ENCODE measurements at places on chromosomes 2 and 18.
A peak's percentile ranks its signal among the peaks of the same experiment; 100 is the strongest.

GRCh38 chr2:51107841-51108240 is 75.9 kb upstream of the NRXN1 start:
- DNase-seq = no peak

- peak; percentile 64 for DNase-seq
Measured at GRCh38 chr2:73020657-73021370, 50.7 kb downstream of the SFXN5 start.

DNA sequence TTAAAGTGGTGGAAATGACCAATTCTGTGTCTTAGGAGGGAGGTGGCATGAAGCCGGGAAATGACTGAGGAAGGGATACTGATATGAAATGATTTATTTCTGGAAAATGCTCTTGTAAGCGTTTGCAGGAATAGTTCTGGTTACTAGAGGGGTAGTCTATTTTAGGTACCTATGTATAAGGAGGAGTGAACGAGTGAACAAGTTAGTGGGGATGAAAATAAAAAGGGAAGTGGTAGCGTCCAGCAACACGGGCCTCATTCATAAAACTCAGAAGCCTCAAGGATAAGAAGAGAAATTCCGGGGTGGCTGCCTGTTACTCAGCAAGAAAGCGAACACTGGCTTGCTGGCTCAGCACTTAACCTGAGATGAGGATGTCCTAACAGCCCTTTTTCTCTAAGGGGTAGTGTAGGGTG is 303.3 kb downstream of the NCKAP5 start:
- no peak for DNase-seq

DNA sequence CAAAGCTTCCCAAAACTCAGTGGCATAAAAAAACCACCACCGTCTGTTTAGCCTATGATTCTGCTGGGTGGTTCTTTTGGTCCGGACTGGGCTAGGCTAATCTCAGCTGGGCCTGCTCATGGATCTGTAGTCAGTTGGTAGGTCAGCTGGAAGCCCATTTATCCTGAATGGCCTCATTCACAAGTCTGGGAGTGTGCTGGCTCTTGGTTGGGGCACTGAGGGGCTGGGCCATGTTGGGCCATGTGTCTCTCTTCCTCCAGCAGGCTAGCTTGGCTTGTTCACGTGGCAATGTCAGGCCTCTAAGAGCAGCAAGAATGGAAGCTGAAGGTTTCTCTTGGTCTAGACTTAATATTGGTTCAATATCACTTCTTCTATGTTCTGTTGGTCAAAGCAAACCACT is 95.7 kb upstream of the HS6ST1 start:
- DNase-seq = peak; percentile 5

DNA sequence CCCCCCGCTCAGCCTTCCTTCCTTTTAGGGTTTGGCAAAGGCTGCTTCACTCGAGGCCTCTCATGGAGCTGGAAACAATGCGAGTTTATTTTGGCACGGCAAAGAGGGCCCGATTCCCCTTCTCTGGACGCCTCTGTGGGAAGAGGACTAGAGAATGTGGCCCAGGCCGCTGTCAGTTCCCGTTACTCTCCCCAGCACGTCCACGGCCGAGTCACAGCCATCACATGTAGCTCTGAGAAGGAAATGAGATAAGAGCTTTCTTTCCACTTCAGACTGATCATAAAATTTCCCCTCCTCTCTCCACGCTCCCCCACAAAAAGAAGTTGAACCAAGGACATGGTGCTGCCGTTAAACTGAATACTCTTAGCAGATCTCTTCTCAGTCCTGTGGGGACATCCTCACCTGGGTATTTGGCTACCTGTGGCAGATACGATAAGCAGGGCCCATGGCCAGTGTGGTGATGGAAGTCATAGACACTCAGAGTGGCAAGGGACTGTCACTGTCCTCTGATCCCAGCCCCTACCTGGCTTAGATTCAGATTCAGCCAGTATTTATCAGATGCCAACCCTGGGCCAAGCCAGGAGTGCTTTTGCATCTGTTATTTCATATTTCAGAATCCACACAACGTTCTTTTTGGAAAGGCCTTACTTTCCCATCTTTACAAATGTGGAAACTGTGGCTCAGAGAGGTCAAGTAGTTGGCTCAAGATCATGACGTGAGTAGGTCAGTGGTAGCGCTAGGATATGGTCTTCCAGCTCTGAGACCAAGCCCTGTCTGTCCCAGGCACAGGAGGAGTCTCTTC is 101.2 kb downstream of the MCFD2 start:
- peak; percentile 92 for DNase-seq

DNA sequence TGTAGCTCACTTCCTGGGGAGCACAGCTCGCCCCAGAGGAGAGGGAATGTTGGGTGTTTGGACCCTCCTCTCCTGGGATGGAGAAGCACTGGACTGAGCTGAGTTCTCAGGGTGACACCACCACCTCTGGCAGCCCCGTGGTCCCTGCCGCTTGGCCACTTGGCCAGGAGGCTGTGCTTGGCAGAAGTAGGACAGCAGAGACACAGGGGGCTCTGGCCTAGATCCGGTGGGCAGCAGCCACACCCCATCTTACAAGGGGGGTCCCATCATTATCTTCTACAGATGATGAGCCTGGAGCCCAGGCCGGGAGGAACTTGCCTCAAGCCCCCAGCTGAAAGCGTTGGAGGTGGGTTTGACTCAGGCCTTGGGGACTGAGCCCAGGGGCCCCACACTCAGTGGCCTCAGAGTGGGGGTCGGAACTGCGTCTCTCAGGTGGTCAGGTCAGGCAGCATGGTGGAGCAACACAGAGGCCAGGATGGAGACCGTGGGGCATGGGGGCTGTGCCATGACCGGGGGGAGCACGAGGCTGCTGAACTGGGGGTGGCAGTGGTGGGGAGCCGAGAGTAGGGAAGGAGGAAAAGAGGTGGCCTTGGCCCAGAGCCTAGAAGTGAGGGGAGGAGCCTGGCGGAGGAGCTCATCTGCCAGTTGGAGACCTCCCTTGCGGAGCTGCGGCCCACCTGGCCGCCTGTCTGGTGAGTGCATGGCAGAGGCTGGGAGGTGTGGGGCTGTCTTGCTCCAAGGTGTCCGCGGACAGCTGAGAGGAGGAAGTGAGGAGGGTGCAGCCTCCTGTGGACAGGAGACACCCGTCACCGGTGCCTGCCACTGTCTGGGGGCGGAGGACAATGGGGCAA is 63.6 kb upstream of the HDAC4 start:
- DNase-seq = peak; percentile 77

- no peak for DNase-seq
Measured at GRCh38 chr18:3790703-3791102, 340.7 kb downstream of the TGIF1 start.

DNA sequence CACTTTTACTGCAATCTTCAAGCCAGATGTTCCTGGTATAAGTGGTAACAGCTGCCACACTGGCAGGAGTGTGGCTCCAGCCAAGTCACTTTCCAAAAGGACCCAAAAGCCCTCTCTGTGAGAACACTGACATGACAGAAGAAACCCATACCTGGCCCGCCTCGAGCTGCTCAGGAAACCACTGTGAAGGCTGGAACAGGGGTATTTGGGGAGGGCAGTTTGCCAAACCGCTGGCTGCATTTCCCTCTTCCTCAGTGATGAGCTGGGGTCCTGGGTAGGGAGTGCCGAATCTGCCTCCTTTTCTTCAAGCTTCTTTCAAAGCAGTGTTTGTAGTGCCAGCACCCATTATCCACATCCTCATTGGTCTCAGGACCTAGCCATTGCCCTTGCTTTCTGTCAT is 10.3 kb upstream of the OSR1 start:
- DNase-seq = no peak

DNA sequence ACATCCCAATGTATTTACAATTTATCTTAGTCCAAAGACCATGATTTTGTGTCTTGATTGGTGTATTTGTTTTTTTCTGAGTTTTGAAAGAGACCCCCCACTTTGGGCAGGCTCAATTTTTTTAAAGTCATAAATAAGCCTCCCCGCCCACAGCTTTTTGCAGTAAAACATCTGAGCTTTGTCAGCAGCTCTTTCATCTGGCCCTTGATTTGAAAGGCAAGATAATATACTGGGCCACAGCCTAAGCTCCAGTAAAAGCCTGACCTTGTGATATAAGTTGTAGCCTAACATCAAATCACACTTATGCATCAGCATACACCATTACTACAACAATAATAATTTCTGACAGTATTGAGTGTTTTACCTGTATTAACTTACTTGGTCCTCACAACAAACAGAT is 51.3 kb upstream of the SERTAD2 start:
- DNase-seq = no peak

- DNase-seq = peak; percentile 63
Measured at GRCh38 chr2:102034683-102035548, 43.2 kb downstream of the IL1R2 start.

GRCh38 chr2:222760301-222760897 is 88.9 kb downstream of the MOGAT1 start:
- no peak for DNase-seq
